ENCODE measurements at places on chromosomes 5 and 9. TPM values are rescaled to one million over a fixed set of nuclear protein-coding genes. Genes with fewer than 3 reads are reported as not detected.

DNA sequence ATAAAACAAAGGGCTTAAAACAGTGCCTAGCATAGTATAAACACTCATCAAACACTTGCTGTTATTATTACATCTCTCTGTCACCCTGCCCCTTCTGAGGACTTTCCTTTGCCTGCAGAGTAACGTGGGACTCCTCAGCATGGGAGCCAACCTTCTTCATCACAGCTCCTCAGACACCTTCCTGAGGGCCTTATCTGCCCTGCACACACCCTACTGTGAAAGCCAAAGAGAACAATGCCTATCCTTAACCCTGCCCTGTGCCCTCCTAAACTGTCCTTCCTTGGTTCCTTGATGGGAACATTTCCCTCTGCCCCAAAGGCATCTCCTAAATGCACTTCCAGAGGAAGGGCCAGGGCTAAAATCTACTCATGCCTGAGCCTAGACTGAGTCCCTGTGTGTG, 20.6 kb upstream of the HAND1 start:
- DNase-seq: no peak

- no peak for DNase-seq
Measured at GRCh38 chr5:149824120-149824519, 94.0 kb downstream of the PPARGC1B start.

- no peak for DNase-seq
Measured at GRCh38 chr5:178332210-178332641, 99.6 kb upstream of the PHYKPL start.

The NME5 gene
- not detected for total RNA-seq

- DNase-seq: peak; percentile 71
Measured at GRCh38 chr5:39175273-39175955, 43.9 kb downstream of the FYB1 start.

DNA sequence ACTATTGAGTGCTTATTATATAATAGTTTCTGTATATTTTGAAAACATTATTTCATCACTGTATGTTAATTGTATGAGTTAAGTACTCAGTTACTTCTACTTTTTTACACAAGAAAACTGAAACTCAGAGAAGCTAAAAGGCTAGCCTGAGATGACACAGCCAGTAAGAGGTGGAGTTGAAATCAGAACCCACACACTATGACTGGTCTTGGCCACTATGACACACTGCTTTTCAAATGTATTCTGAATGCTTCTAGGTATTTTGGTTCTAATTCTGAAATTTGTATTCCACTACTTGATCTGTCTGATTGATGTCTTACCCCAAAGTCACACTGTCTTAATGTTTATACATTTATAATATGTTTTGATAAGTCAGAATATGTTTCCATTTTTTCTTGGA, 181.8 kb downstream of the ZDHHC21 start:
- DNase-seq: no peak

GRCh38 chr5:138663009-138663408, 87.8 kb upstream of the HSPA9 start:
- DNase-seq: peak; percentile 26

DNA sequence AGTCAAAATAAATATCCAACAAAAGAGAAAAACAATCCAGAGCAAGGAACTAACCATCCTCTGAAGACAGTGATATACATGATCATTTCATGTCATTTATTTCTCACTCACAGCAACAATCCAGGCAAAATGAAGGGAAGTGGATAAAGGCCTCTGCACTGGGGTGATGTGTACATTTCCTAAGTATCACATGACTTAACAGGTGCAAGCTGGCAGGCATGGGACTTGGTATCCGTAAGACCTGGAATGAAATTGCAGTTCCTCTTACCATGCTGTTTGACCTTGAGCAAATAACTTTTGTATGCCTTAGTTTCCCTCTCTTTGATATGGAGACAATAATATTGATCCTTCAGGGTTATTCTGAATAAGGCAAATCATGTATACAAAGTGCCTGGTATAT, 77.6 kb downstream of the PRLR start:
- no peak for DNase-seq

- DNase-seq: no peak
Measured at GRCh38 chr5:133644000-133644865, 31.9 kb upstream of the FSTL4 start.

The GPX3 gene
- not detected for total RNA-seq

The AMBP gene
- not detected for total RNA-seq
